Cortex of kidney (tissue), 1 donor: ENCODE measurements at places on chromosomes 7 and 10.

- DNase-seq = no peak
Observed at GRCh38 chr10:65365878-65366277, 1560.0 kb upstream of the LRRTM3 start.

DNA sequence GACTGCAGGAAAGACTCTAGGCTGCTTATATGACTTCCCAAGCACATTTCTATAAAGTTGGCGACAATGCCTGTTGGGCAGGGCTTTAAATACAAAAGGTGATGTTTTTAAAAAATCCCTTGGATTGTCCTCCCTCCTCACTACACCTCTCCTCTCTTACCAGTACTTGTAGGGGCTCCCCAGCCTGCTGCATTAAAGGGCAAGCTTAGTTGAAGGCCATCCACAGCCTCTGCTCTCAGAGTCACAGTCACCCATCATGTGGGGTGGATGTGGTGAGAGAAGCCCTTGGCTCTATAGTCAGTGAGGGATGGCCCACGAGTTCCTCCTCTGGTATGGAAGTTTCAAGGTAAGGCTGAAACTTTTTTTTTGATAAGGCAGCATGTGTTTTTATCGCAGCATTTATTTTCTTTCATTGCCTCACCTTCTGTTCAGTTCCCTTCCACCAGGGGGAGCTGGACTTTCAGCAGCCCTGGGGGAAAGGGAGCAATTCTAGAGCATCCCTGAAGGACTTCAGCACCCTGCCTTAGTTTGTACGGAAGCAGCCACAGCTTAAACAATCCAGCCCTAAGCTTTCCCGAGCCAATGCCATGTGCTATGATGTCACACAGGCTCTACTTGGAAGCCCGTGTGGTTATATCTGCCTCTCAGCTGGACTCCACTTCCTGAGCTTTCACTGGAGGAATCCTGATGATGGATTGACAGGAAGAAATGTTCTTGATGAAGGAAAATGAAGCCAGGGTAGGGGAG, 131.9 kb downstream of the CALCR start:
- no peak for DNase-seq

DNA sequence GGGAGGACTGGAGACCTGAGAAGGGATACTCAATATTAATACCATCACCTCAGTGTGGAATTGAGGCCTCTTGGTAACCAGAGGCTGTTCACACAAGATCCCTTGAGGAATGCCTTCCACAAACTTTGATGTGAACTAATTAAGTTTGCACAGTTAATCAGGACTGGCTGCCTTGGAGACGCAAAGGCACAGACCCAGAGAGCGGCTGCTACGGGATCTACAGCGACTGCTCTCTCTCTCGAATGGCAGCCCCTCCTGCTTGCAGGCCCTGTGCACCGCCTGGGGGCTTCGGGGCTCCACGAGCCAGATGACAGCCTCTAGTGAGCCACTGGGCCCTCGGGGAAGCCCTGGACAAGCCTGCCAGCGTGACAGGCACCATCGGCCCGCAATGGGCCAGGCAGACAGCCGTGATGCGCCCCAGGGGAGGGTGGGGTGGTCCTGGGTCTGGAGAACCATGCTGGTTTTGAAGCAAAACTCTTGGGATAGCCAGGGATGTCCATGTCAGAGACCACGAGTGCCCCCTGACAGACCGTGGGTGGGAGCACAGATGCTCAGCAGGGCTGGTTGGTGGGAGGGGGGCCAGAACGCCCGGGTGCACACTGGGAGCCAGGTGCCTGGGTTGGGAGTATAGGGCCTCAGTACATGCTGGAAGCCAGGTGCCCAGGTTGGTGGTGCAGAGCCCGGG, 195.6 kb downstream of the ELFN1 start:
- no peak for DNase-seq

- no peak for DNase-seq
Observed at GRCh38 chr7:134792968-134793367, 13.5 kb downstream of the CALD1 start.

- no peak for DNase-seq
Observed at GRCh38 chr10:78663721-78664120, 405.0 kb upstream of the ZMIZ1 start.

DNA sequence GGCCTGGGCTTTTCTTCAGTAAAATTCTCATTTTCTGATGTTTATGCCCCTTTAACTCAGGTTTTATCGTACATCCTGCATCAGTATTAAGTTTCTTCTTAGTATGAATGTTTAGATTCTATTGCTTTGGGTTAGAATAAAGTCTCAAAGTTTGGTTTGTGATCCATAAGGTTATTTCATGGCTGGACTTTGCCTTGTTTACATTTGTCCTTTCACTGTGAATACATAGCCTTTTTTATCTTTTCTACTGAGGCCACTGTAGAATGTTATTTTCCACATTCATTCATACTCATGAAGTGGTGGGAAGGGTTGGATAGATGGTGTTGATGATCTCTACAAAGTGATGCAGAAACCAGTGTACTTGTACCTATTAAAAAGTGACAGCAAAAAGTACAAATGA, 59.8 kb downstream of the CCSER2 start:
- DNase-seq = no peak

DNA sequence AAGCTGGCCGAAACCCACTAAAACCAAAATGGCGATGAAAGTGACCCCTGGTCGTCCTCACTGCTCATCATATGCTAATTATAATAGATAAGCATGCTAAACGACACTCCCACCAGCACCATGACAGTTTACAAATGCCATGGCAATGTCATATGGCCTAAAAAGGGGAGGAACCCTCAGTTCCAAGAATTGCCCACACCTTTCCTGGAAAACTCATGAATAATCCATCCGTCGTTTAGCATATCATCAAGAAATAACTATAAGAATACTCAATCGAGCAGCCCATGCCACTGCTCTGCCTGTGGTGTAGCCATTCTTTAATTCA, 422.0 kb downstream of the CALN1 start:
- no peak for DNase-seq

GRCh38 chr7:101725921-101726320, 91.5 kb upstream of the CUX1 start:
- DNase-seq = no peak

DNA sequence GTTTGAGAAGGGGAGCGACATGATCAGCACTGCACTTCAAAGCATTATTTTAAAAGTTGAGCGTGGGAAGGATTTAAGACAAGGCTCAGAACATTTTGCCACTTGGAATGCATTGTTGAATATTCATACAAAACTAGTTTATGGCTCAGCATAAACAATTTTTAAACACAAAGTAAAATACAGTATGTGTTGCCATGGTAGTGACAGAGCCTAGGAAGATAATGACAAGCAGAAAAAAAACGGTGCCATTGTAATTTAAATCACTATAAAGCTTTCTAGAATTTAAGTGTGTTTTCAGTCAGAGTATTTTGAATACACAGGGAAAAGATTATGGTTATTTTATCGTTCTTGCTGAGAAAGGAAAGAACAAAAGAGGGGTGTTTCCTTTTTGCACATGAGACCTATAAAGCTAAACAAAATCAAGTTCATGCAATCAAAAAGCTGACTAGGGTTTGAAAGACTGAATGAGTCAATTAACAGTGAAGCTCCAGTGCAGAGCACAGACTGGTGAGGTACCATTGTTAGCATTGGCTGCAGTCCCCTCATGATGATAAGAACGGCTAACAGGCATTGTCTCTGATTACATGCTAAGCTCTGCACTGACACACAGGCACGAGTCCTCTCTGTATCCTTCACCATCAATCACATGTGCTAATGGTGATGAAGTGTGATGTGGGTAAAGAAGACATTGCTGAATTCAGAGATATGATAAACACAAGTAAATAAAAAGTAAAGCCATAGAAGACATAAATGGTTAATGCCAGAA, 181.9 kb upstream of the VSTM2A start:
- DNase-seq = no peak

GRCh38 chr10:119724593-119725516, 995 bp upstream of the INPP5F start:
- DNase-seq = no peak

DNA sequence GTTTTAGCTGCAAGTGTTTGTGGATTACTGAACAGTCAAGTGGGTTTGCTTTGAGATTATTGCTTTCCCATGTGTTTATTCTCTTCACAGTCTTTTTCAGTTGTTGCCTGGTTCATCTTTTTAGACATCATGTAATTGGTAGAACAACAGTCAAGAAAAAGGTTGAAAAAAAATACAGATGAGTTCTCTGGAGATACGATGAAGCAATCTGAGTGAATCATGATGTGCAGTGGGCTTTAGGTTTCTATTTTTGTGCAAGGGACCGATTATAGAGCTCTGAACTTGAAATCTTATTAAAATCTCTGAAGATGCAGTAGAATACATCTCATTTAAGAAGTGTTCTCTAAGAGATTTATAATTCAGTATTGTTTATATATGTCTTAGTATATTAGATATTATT, 145.7 kb downstream of the SDK1 start:
- DNase-seq = no peak

DNA sequence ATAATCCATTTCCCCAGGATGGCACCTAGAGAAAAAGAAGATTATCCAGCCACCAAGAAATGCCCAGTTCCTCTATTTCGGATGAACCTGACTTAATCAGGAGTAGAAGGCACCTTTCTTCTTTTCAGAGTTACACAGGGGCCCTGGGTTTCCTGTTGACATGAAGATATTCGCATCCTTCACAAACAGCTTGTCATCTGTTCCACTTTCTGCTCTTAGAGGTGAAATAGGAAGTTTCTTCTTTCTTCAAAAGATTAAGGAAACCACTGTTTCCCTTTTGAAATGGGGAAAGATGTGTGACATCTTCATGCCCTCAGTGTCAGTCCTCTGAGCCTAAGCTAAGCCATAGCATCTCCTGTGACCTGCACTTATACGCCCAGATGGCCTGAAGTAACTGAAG, 39.1 kb upstream of the RAB18 start:
- no peak for DNase-seq

DNA sequence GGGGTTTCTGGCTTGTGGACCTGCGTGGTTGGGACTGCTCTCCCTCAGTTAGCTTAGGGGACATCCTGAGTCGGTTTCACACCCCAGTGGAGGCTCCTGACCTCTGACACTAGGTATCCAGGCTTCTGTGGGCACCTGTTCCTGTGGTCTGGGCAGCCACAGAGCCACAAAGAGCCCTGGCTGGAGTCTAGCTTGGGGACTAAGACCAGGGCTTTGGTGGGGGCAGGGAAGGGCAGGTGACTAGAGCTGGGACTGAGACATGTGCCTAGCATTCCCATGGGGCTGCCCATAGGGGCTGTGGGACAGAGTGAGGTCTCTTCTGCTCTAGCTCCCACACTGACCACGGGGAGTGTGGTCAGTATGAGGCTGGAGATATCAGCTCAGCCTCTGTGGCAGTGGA, 4.0 kb upstream of the TMEM270 start:
- no peak for DNase-seq

DNA sequence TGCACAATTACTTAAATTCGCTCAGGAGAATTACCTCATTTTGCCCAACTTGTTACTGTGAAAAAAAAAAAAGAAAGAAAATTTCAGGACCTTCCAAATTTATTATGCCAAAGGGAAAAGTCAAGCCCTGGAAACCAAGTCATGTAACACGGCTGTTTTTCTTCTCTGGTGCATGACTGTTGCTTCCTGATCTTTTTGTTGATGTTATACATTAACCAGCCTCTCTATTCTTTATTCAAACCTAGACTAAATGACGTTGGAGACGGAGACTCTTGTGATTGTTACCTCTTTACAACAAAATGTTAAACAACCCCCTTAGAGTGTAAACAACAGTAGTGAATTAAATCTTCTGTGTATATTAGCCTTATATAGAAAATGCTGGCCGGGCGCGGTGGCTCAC, 16.1 kb upstream of the ZC3HAV1 start:
- no peak for DNase-seq

DNA sequence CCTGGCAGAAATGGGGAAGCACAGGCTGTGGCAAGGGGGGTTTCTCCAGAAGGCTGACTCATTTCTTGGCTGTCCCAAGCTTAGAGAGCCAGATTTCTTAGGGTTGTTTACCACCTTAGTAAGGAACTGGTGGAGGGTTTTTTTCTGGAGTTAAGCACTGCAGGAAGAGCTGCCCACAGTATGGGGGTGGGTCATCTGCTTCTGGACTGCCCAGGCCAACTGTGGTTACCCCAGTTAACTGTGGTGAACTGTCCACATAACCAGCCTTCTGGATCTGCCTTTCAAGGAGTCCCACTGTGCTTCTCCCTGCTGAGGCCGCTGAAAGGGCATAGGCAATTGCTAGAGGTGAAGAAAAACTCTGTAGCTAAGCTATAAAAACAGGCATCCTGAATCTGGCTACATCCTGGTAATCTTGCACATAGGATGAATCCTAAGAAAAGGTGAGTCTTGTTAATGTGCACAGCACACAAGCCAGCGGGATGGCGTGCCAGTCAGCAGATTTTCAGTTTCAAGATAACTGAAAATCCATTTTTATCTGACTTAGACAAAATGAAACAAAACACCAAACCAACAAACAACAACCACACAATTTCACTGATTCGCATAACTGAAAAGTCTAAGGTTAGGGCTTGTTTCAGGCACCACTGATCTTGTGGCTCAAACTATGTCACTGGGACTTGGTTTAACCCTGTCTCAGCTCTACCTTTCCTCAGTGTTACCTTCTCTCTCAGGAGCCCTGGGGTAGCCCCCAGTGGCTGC, 21.6 kb upstream of the TSPAN33 start:
- DNase-seq = no peak

GRCh38 chr10:132434405-132435005, 37.5 kb downstream of the PWWP2B start:
- DNase-seq = no peak

GRCh38 chr10:111954386-111954785, 229.2 kb downstream of the GPAM start:
- no peak for DNase-seq

DNA sequence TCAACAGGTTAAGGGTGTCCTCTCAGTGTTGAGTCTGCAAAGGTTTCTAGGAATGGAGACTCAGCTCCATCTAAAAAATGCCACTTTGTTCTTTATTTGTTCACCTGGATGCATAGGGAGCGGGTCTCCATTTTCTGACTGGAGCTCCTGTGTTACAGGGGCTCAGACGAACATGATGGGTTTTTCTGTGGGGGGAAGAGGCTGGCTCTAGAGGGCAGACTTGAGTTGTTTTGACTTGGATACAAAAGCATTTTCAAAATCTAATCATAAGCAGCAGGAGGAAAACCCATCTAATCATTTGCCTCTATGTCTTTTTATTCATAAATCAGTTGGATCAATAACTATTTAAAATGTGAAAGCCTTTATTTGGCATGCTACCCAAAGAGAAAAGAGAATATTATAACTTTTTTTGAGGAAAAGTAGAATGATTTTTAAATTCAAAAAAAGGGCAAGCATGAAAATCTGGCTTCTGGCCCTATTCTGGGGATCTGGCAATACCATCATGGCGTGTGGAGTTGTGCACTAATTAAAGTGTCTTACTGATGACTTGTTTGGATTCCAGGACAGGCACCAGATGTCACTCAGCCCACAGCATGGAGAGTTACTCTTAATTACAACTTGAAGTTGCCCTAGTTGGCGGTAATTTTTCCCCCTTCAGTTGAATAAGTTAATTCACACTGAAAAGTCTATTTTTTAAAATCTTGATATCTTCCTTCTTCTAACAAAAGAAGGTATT, 594.9 kb downstream of the REEP3 start:
- DNase-seq = no peak

GRCh38 chr7:124783271-124783670, 17.7 kb upstream of the GPR37 start:
- no peak for DNase-seq
